ENCODE measurements at places on chromosomes 16 and 17.
A peak's percentile ranks its signal among the peaks of the same experiment; 100 is the strongest.

- DNase-seq = peak; percentile 48
Measured at GRCh38 chr16:75311383-75311938, 60.0 kb upstream of the BCAR1 start.

- DNase-seq = no peak
Measured at GRCh38 chr17:12407495-12408252, 258.0 kb upstream of the MYOCD start.

DNA sequence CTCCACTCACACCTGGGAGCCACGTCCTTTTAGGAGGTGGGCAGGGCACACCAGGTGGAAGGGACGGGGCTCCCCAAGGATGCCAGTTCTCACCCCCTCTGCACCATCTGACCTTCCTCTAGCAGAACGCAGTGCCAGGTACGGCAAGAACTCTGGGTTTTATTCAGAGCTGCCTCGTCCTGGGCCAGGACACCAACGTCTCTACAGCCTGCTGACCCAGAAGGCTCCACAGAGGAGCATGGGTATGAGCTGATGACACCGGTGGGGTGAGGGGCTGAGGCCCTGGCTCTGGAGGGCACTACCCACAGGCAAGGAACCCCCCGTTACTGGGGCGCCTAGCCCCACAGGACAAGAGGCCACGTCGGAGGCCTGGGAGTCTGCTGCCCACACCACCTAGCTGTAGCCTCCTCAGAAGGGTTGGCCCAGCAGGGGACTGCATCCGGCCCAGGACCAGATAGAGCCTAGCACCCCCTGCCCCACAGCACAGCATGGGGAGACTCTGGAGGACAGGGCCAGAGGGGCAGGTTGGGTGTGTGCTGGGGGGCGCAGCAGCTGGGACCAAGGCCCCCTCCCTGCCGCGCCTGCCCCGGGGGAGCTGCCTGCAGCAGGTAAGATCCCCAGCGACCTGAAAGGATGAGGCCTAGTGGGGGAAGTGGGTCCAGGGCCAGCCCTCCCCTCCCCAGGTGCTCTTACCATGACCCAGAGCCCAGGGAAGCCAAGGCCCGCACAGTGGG is 13.9 kb downstream of the BCAR1 start:
- DNase-seq = no peak

DNA sequence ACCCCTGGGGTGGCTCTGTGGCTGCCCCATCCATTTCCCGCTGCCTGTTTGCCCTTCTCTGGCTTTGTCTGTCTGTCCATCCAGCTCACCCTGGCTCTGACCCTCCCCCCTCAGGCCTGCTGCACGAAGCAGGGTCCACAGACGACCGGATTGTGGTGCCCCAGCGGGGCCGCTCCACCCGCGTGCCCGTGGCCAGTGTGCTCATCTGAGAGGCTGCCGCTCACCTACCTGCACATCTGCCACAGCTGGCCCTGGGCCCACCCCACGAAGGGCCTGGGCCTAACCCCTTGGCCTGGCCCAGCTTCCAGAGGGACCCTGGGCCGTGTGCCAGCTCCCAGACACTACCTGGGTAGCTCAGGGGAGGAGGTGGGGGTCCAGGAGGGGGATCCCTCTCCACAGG is 761 bp upstream of the LAT start:
- DNase-seq = no peak

GRCh38 chr17:3804503-3804931 is 3.5 kb upstream of the ITGAE start:
- DNase-seq = no peak

DNA sequence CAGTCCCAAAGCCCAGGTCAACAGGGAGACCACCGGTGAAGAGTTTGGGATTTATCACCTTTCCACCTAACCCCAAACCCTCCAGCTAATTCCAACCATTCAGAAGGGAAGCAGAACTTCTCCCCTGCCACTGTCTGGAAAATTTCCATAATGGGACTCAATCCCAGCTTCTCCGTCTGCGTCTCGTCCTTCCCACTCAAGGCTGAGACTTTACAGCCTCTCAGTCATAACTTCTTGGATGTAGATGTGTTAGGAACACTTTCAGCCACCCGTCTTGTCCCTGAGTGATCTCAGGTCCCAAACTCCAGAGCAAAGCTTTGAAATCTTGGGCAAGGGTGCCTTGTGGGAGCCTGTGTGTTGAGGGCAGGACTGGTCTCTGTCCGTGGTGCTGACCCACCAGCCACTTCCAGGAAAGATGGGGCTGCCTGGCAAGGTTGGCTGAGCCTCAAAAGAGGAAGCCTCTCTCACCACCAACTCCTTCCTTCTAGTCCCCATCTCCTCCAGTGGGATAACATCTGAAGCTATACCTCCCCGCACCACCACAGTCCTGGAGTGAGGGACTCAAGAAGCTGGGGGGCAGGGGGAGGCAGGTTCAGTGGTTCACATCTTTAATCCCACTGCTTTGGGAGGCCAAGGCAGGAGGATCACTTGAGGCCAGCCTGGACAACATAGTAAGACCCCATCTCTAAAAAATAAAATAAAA is 9.3 kb downstream of the GAS2L2 start:
- peak; percentile 26 for DNase-seq

DNA sequence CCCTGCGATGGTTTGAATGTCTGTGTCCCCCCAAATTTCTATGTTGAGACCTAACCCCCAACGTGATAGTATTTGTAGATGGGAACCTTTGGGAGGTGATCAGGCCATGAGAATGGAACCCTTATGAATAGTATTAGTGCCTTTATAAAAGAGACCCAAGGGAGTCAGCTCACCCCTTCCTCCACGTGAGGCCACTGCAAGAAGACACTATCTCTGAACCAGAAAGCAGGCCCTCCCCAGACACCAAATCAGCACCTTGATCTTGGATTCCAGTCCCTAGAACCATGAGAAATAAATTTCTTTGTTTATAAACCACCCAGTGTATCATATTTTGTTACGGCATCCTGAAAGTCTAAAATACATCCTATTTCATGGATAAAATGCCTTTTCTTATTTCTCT is 64.4 kb upstream of the LRRC37A3 start:
- no peak for DNase-seq

GRCh38 chr17:70132505-70132904 is 36.8 kb upstream of the KCNJ2 start:
- DNase-seq = no peak

- peak; percentile 60 for DNase-seq
Measured at GRCh38 chr17:75430159-75430974, 24.9 kb upstream of the GRB2 start.

DNA sequence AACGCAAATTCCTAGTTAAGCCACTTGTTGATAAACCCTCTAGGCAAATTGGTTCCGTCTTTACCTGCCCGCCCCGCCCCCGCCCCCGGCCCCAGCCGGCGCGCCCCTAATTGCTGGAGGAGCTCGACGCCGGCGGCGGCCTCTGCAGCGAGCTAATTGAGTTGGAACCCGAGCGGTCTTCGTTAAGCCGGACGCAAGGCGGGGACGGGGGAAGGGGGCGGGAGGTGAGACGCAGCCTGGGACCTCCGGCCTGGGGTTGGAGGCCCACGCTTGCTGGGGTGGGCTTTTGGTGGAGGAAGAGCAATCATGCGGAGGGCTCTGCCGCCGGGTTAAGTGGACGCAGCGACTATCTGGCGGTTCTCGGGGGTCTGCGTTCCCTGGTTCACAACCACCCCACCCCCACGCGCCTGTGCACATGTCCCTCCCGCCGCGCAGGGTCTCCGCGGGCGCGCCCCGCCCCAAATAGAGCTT is 12.7 kb upstream of the FOXF1 start:
- no peak for DNase-seq

DNA sequence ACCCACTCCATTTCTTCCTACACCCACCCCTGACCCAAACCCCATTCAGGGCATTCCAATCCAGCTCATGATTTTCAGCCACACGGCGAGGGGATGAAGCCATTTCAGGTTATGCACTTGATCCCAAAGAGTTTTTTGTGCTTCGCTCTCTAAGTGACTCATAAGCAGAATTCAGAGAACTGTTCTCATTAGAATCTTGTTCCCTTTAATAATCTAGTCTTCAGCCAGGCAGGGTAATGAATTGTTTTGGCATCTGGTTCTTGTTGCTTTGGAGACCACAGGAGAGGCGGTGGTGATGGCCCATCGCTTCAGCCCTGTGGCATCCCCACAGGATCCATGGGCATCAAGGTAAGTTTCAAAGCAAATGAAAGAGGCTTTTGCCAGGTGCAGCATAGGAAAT is 4.8 kb upstream of the KRT31 start:
- no peak for DNase-seq

DNA sequence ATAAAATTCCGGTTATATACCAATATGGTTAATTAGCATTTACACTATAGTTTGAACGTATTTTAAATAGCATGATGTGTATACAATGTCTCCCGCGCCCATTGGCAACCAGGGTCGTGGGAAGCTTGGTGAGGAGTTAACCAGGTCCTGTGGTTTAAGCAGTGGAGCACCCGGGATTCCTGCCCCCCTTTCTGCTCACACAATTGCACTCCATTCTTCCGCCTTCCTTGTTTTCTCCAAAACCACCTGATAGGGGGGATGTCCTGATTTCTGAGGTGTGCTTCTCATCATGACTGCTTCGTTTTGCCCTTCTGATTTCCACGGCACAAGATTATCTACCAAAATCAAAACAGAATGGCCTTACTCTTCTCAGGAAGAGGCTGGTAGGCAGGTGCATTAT is 35.8 kb downstream of the WIPI1 start:
- no peak for DNase-seq

GRCh38 chr17:15257796-15258512 is 7.2 kb downstream of the PMP22 start:
- no peak for DNase-seq

GRCh38 chr16:21610766-21611165 is 11.4 kb downstream of the METTL9 start:
- DNase-seq = no peak

GRCh38 chr17:45307290-45308015 is 9.4 kb downstream of the MAP3K14 start:
- peak; percentile 91 for DNase-seq

DNA sequence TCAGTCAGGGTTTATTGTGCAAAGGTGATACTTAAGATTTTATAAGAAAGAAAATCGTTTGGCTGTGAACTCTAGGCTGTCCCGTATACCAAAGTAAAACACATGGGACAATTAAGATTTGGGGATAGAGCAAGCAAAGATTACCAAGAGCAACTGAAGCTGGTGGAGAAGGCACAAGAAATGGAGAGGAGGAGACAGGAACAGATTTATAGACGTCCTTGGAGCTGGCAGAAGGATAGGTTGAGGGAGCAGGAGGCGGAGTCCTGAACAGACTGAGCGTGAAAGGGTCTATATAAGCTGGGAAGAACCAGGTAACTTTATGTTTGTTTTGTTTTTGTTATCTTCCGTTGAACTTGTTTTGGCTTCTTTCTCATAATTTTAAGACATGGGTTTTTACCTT is 3.8 kb downstream of the TNRC6C start:
- DNase-seq = no peak

DNA sequence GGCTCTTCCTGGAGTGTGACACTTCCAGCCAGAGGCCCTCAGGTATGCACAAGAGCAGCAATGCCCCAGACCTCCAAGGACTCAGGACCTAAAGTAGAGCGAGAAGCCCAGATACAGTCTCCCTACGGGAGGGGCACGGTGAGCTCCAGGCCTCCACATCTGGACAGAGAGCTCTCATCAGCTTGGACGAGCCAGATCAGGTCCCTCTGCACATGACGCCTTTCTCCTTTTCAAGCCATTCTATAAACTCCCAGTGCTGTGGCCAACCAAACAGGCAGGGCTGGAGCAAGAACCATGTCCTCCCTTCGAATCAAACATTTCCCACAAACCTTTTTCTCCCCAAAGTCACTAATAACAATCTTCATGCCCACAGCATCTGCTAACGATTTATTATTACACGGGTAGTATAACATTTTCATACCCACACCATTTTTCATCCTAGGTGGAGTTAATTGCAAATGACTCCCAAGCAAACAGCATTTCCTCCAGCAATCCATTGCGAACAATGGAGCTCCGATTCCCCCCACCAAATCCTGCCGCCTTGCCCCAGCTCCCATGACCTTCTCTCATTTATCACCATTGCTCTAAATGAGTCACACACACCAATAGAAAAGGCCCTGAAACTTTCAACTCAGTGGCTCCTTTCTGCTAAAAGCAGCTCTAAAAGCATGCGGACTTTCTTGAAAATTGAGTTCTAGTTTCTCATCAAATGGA is 24.2 kb upstream of the NLRP1 start:
- no peak for DNase-seq

DNA sequence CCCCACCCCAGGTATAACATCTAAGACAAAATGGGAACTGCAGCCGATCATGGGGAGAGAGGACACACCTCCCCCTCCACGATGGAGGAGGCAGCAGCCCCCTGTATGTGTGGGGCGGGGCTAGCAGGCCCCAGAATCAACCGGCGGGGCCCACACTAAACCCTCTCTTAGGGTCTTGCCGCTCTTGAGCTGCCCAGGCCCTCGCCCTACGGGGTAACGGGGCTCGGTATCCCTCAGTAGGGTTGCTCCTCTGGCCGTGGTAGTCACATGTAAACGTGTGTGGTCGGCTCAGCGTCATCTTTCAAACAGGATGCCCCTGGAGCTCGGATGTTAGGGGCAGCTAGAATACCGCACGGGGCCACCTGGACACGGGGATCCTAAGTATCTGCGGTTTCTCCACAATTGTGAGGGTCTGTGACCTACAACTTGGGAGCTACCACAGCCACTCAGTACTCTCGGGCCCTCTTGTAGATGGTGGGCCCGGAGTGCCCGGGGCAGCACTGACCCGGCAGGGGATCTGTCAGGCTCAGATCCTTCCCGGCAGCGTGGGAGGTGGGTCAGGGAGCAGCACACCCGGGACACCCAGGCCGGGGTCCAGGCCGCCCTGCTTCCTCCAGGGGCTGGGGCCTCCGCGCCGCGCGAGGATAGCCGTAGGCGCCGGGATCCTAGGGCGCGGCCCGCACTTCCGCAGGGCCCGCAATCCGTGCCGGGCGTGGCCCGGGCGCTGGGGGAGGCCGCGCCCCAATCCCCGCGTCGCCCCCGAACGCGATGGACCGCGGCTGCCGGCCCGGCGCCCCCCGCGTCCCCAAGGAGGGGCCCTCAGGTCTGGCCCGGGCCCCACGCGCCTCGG is 781 bp downstream of the ARHGDIA start:
- no peak for DNase-seq

- DNase-seq = no peak
Measured at GRCh38 chr16:59878999-59879398, 1144.9 kb upstream of the GOT2 start.

All from fibroblast of gingiva (primary cell).